Neural cell (in vitro differentiated cells): ENCODE measurements at places on chromosomes 16 and 17. TPM values are rescaled to one million over a fixed set of nuclear protein-coding genes. Genes with fewer than 3 reads are reported as not detected.

The RHBDF2 gene
- polyA plus RNA-seq, result not detected in 2 replicates

The SLC13A2 gene
- polyA plus RNA-seq, result not detected in 2 replicates

The CD300E gene
- polyA plus RNA-seq, result not detected in 2 replicates

The KRTAP2-3 gene
- not detected in 2 replicates for polyA plus RNA-seq

The ZNF19 gene
- 6.6 and 11.8 TPM in 2 replicates for polyA plus RNA-seq

The BICDL2 gene
- polyA plus RNA-seq, result 0.37 TPM in 1 of 2 replicates, not detected in the other

The DHRS7C gene
- polyA plus RNA-seq, result not detected in 2 replicates

The EVI2B gene
- not detected in 2 replicates for polyA plus RNA-seq

The ETV4 gene
- polyA plus RNA-seq, result 0.12 and 0.61 TPM in 2 replicates

The CASKIN1 gene
- polyA plus RNA-seq, result 10.3 and 12.3 TPM in 2 replicates

The DNAAF8 gene
- 3.4 and 6.2 TPM in 2 replicates for polyA plus RNA-seq

The HASPIN gene
- polyA plus RNA-seq, result 0.22 and 0.32 TPM in 2 replicates

The OR4D1 gene
- not detected in 2 replicates for polyA plus RNA-seq

The STH gene
- not detected in 2 replicates for polyA plus RNA-seq

The DOK4 gene
- polyA plus RNA-seq, result 214 and 250 TPM in 2 replicates

The KCNH4 gene
- polyA plus RNA-seq, result 0.56 and 0.78 TPM in 2 replicates

The ZNF469 gene
- not detected in 2 replicates for polyA plus RNA-seq

The ARL5C gene
- not detected in 2 replicates for polyA plus RNA-seq

The C17orf67 gene
- polyA plus RNA-seq, result 0.15 and 1.5 TPM in 2 replicates

The IGF2BP1 gene
- polyA plus RNA-seq, result 13.0 and 13.9 TPM in 2 replicates

The NPW gene
- polyA plus RNA-seq, result not detected in 2 replicates

The WNK4 gene
- polyA plus RNA-seq, result 0.10 TPM in 1 of 2 replicates, not detected in the other

The DPEP3 gene
- polyA plus RNA-seq, result not detected in 2 replicates

The GJD3 gene
- polyA plus RNA-seq, result not detected in 2 replicates

The CACNB1 gene
- 18.9 and 29.1 TPM in 2 replicates for polyA plus RNA-seq

The GRB2 gene
- 134 and 150 TPM in 2 replicates for polyA plus RNA-seq

The NOD2 gene
- not detected in 2 replicates for polyA plus RNA-seq

The CNGB1 gene
- 19.1 and 20.7 TPM in 2 replicates for polyA plus RNA-seq

The GGT6 gene
- not detected in 2 replicates for polyA plus RNA-seq

The TSPAN10 gene
- not detected in 2 replicates for polyA plus RNA-seq

The JPH3 gene
- polyA plus RNA-seq, result 22.2 and 32.2 TPM in 2 replicates
